ENCODE measurements at places on chromosomes 1 and 21. TPM values are rescaled to one million over a fixed set of nuclear protein-coding genes. Genes with fewer than 3 reads are reported as not detected.

GRCh38 chr1:18682375-18682774, 51.7 kb downstream of the PAX7 start:
- H3K4me3 ChIP-seq, result no peak overlapping the region
- no peak overlapping the region for H3K27ac ChIP-seq
- no peaks in the 10 kb centered on the region for H3K36me3 ChIP-seq
- peaks cover 22% of the 10 kb centered on the region for H3K27me3 ChIP-seq
- no peak for DNase-seq
- H3K4me1 ChIP-seq, result peaks cover 2% of the 10 kb centered on the region

DNA sequence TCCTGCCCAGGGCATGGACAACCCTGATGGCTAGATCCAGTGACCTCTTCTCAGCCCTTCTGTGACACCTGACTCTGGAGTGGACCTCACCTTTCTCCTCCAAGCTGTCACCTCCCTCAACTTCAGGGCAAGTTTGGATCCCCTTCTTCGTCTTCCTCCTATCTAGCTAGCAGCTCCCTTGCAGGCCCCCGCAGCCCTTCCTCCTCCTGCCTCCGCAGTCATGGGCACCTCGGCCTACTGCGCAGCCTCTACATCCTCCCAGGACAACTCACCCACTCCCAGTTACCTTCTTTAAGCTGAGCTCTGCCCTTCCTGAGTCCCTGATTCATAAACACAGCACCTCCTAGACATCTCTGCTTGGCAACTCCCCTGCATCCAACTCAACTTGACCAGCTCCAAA, 61.3 kb upstream of the ID3 start:
- no peaks in the 10 kb centered on the region for H3K27me3 ChIP-seq
- DNase-seq, result no peak
- peaks cover 70% of the 10 kb centered on the region for H3K4me1 ChIP-seq
- peak overlapping the region; percentile 80 for H3K27ac ChIP-seq
- peaks cover 11% of the 10 kb centered on the region for H3K36me3 ChIP-seq

GRCh38 chr1:10915594-10915993, 96.9 kb upstream of the TARDBP start:
- no peak overlapping the region for H3K4me3 ChIP-seq
- no peak overlapping the region for H3K27ac ChIP-seq
- peaks cover 28% of the 10 kb centered on the region for H3K27me3 ChIP-seq
- no peak for DNase-seq

DNA sequence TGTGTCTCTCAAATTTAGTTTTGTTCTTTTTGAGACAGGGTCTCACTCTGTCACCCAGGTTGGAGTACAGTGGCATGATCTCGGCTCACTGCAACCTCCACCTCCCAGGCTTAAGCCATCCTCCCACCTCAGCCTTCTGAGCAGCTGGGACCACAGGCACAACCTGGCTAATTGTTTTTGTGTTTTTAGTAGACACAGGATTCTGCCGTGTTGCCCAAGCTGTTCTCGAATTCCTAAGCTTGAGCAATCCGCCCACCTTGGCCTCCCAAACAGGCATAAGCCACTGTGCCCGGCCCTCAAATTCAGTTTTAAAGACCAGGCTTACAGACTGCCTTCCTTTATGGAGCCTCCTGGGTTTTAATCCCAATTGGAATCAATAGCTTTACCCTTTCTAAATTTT, 83.7 kb upstream of the SELENON start:
- no peak overlapping the region for H3K4me3 ChIP-seq
- H3K27me3 ChIP-seq, result no peaks in the 10 kb centered on the region
- H3K27ac ChIP-seq, result no peak overlapping the region
- DNase-seq, result no peak
- H3K4me1 ChIP-seq, result peaks cover 39% of the 10 kb centered on the region

DNA sequence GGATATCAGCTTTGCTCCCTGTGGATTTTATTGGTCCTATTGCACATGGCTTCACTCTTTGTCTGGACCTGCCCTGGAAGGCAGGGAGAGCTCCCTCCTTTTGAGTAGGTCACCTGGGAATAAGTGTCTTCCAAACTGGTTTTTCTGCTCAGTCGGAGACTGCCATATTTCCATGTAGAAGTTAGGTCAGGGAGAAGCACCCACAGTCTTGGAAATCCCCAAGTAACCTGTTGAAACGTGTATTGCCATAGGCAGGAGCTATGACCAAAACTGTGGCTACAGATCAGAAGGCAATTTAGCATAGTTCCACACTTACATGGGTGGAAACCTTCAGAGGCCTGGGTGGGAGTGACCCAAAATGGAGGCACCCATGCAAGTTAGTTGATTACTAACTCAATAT, 3.5 kb upstream of the GNG12 start:
- H3K27ac ChIP-seq, result no peak overlapping the region
- no peak for DNase-seq
- H3K36me3 ChIP-seq, result no peaks in the 10 kb centered on the region
- H3K4me1 ChIP-seq, result peaks cover 15% of the 10 kb centered on the region
- H3K27me3 ChIP-seq, result peaks cover 75% of the 10 kb centered on the region

DNA sequence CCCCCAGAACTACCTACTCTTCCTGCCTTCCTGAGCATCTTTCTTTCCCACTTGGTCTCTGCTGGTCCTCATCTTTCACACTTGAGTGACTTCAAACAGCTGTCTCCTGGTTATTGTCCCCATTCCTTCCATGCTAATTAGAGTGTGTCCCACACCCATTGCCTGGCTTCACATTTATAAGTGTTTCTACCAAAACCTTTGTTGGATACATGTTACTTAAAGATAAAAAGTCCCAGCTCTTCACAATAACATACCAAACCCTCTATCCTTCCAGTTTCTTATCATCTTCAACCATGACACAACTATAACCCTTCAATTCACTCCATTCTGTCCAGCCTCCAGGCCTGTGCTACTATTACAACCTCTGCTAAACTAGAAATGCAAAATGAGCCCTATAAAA, 41.0 kb downstream of the VCAM1 start:
- H3K4me1 ChIP-seq, result no peaks in the 10 kb centered on the region
- H3K36me3 ChIP-seq, result no peaks in the 10 kb centered on the region
- H3K27me3 ChIP-seq, result no peaks in the 10 kb centered on the region
- no peak overlapping the region for H3K4me3 ChIP-seq
- H3K27ac ChIP-seq, result no peak overlapping the region

DNA sequence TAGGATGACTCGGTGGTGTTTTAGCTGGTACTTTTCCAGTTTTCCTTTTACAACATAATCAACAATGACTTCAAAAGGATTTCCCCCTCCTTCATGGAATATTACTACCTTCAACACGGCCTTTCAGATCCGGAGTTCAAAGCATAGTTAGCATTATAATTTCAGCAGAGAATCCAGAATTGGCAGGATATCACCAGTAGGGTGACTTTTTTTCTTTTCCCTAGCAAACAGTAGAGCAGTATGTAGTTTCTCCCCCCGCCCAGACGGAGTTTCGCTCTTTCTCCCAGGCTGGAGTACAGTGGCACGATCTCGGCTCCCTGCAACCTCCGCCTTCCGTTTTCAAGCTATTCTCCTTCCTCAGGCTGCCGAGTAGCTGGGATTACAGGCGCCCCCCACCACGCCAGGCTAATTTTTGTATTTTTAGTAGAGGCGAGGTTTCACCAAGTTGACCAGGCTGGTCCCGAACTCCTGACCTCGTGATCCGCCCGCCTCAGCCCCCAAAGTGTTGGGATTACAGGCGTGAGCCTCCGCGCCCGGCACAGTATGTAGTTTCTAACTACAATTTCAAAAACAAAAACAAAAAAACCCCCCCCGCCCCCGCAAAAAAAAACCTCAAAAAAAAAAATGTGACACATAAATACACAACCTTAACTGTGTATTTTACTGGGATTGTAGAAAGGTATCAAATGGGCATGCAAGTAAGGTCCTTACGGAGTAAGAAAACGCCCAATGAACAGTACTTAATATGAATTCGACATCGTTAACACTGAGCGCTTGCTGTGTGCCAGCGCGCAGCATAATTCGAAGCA, 1.5 kb upstream of the COX20 start:
- H3K4me3 ChIP-seq, result peak overlapping the region; percentile 89
- peak; percentile 43 for DNase-seq
- peaks cover 32% of the 10 kb centered on the region for H3K4me1 ChIP-seq
- H3K36me3 ChIP-seq, result peaks cover 29% of the 10 kb centered on the region
- no peaks in the 10 kb centered on the region for H3K27me3 ChIP-seq

GRCh38 chr1:116515702-116516101, 55.1 kb downstream of the CD58 start:
- DNase-seq, result no peak
- peaks cover 2% of the 10 kb centered on the region for H3K36me3 ChIP-seq
- H3K27ac ChIP-seq, result peak overlapping the region; percentile 86
- H3K4me3 ChIP-seq, result peak overlapping the region; percentile 29

Gene LYPD8
- total RNA-seq, result not detected

- H3K27me3 ChIP-seq, result peaks cover 11% of the 10 kb centered on the region
- no peak overlapping the region for H3K27ac ChIP-seq
- no peaks in the 10 kb centered on the region for H3K36me3 ChIP-seq
- H3K4me1 ChIP-seq, result no peaks in the 10 kb centered on the region
Observed at GRCh38 chr1:232271299-232271698, 358.6 kb downstream of the SIPA1L2 start.

- DNase-seq, result no peak
- no peak overlapping the region for H3K4me3 ChIP-seq
- H3K36me3 ChIP-seq, result peaks cover 3% of the 10 kb centered on the region
- no peak overlapping the region for H3K27ac ChIP-seq
Observed at GRCh38 chr1:159000625-159001024, 9.1 kb upstream of the IFI16 start.

- peaks cover 84% of the 10 kb centered on the region for H3K36me3 ChIP-seq
- H3K27ac ChIP-seq, result peak overlapping the region; percentile 85
- H3K27me3 ChIP-seq, result no peaks in the 10 kb centered on the region
- peak overlapping the region; percentile 51 for H3K4me3 ChIP-seq
Observed at GRCh38 chr21:42393443-42393950, 2.4 kb downstream of the TMPRSS3 start.

DNA sequence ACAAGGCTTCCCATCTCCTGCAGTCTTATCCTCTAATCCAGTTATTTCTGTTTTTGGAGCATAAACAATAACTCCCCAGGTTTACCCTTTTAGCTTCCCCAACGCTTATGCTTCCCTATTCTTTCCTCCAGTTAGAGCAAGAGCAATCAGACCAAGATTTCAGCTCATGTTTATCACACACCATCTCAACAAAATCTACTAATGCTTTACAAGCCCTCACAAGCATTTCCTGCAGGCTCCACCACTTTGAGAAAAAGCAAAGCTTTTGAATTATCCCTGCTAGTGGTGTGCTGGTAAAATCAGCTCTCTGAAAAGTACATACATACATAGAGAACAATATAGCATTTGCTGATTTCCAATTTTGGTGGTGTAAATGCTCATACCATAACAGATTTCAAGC, 92.9 kb downstream of the EDEM3 start:
- no peak for DNase-seq
- H3K36me3 ChIP-seq, result no peaks in the 10 kb centered on the region
- no peak overlapping the region for H3K4me3 ChIP-seq
- H3K4me1 ChIP-seq, result no peaks in the 10 kb centered on the region

DNA sequence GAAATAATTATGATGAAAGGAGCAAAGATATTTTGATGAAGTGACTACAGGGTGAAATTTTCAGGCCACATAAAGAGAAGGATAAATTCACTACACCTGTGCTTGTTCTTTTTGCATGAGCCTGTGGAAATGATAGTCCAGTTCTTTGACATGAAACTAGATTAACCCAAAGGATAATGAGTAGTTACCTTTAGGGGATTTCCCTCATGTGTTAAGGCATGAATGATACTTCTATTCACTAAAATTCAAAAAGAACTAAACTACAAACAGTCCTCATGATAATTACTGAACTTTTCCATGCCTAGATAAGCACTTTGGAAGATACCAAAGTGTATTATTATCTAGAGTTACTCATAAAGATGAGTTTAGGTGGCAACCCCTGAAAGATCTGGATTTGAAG, 244.3 kb downstream of the PTPRC start:
- H3K27me3 ChIP-seq, result no peaks in the 10 kb centered on the region
- H3K4me3 ChIP-seq, result no peak overlapping the region
- no peak overlapping the region for H3K27ac ChIP-seq
- H3K36me3 ChIP-seq, result peaks cover 22% of the 10 kb centered on the region
- no peak for DNase-seq

DNA sequence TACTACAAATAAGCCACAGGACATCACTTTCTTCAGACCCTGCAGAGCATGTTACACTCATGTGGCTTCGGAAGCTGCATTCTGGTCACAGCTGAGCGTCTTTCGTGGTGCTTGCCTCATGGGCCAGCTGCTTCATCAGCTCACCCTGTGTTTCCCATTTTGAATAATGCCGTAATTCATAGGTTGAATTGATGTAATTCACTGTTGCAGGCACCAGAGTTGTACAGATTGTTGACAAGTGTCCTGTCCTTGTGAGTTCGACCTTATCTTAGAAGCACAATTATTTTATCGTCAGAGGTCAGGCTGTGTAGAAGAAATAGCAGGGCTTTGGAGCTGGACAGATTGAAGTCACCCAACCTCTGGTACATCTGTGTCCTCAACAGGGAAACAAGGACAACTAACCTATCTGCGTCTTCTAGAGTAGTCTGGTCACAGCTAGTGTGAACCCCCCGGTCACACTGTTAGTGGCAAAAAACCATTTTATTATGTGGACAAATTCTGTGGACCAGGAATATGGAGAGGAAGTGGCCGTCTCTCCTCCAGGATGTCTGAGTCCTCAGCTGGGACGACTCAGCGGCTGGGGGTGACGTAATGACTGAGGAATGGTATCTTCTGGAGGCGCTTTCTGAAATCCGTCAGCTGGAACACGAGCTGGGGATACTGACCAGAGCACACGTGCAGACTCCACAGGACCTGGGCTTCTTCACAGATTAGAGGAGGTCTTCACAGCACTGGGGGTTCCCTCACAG, 17.8 kb downstream of the PKNOX1 start:
- no peak for DNase-seq
- H3K4me3 ChIP-seq, result no peak overlapping the region
- peaks cover 9% of the 10 kb centered on the region for H3K4me1 ChIP-seq
- H3K27ac ChIP-seq, result no peak overlapping the region
- H3K36me3 ChIP-seq, result no peaks in the 10 kb centered on the region
- no peaks in the 10 kb centered on the region for H3K27me3 ChIP-seq

GRCh38 chr1:39378377-39378776, 113.1 kb upstream of the BMP8A start:
- H3K4me3 ChIP-seq, result no peak overlapping the region
- H3K36me3 ChIP-seq, result peaks cover 5% of the 10 kb centered on the region
- no peaks in the 10 kb centered on the region for H3K27me3 ChIP-seq
- H3K27ac ChIP-seq, result no peak overlapping the region

Gene TEDDM1
- not detected for total RNA-seq

Gene PPM1J
- 0.80 TPM for total RNA-seq

DNA sequence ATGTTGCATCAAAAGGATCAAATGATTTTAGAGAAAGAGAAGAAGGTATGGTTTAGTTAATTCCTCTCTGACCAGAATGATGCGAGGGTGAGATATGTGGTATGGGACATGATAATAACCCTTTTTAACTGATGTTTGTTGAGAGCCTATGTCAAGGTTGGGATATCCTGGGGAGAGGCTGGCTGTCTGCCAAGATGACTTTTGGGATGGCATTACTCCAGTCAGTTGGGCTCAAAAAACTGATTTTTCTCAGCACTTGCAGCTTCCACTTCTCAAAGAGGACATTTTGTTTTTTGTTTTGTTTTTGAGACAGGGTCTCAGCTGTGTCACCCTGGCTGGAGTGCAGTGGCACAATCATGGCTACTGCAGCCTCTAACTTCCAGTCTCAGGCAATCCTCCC, 17.7 kb upstream of the STX12 start:
- no peak for DNase-seq
- no peaks in the 10 kb centered on the region for H3K27me3 ChIP-seq
- H3K4me1 ChIP-seq, result no peaks in the 10 kb centered on the region
- no peak overlapping the region for H3K27ac ChIP-seq
- no peak overlapping the region for H3K4me3 ChIP-seq
- H3K36me3 ChIP-seq, result no peaks in the 10 kb centered on the region

- DNase-seq, result no peak
- no peaks in the 10 kb centered on the region for H3K36me3 ChIP-seq
- H3K27me3 ChIP-seq, result no peaks in the 10 kb centered on the region
- no peak overlapping the region for H3K4me3 ChIP-seq
- no peak overlapping the region for H3K27ac ChIP-seq
Observed at GRCh38 chr1:47803815-47804501, 193.2 kb downstream of the TRABD2B start.
